Lower leg skin (tissue), 4 donors: ENCODE measurements at places on chromosomes 5 and 9.

DNA sequence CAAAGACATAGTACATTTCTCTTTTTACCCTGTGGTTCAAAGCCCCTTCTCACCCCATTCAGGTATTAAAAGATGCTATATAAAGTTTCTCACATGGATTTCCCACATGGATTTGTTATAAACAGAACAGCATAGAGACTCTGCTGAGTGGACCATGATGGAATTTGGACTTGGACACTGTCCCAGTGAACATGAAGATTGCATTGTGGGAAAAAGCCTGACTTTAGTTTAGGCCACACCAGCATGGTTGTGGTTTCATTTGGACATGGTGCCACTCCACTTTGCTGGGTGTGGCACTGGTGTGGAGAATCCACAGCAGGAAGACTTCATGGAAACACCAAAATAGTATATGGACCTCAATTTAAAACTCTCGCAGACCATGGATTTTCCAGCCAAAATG, 124.6 kb downstream of the ARHGAP26 start:
- DNase-seq = no peak

GRCh38 chr5:178417391-178417811, 172.8 kb downstream of the COL23A1 start:
- DNase-seq = no peak

- DNase-seq = no peak
Observed at GRCh38 chr9:131677444-131678180, 62.3 kb downstream of the RAPGEF1 start.

GRCh38 chr9:126459965-126460843, 133.6 kb downstream of the MVB12B start:
- DNase-seq = no peak

- DNase-seq = peak; percentile 76
Observed at GRCh38 chr5:180170810-180171567, 38.0 kb downstream of the RASGEF1C start.

DNA sequence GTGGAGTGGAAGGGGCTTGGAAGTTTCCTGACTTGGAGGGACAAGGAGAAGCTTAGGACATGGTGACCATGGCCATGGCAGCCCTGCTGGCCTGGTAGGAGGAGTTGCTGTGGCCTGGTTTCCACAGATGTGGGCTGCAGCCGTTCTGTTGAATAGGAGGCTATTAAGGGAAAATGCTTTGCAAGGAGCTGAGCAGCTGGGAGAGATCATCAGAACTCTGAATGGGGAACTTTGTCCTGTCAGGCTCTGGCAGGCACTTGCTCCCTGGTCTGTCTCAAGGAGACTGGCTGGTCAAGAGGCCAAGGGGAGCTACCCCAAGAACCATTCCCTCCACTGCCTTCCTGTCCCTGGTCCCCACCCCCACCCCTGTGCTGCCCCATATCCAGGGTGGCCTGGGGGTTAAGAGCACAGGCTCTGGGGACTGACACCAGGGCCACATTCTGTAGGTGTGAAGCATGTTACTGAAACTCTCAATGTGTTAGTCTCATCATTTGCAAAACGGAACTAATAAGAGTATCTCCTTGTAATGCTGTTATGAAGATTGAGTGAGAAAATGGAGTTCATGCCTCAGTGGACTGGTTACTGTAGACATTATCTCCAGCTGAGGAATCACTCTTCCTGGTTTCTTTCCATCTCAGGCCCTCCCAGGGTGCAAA, 84.0 kb upstream of the ARAP3 start:
- no peak for DNase-seq

GRCh38 chr9:131915181-131915580, 164.5 kb downstream of the MED27 start:
- DNase-seq = no peak

DNA sequence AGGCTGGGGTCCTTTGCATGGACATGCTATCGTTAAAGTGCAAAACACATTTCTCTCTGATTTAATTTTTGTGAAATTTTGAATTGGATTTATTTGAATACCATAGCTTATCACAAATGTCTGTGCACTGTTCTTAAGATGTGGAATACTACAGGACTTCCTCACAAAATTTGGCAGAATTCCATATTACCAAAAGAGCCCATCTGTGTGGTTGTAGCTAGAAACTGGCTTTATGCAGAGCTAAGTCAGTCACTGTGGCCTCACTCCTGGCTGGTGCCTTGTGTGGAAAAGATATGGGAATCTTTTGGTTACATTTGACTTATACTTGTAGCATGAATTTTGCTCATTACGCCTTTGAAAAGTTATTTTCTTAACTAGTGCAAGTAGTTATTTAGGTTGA, 35.5 kb downstream of the ACO1 start:
- DNase-seq = no peak

- DNase-seq = no peak
Observed at GRCh38 chr5:136123236-136123768, 9.3 kb upstream of the SMAD5 start.

GRCh38 chr5:79547982-79548381, 34.0 kb upstream of the HOMER1 start:
- no peak for DNase-seq

- DNase-seq = no peak
Observed at GRCh38 chr9:79542735-79543620, 28.8 kb upstream of the TLE4 start.

DNA sequence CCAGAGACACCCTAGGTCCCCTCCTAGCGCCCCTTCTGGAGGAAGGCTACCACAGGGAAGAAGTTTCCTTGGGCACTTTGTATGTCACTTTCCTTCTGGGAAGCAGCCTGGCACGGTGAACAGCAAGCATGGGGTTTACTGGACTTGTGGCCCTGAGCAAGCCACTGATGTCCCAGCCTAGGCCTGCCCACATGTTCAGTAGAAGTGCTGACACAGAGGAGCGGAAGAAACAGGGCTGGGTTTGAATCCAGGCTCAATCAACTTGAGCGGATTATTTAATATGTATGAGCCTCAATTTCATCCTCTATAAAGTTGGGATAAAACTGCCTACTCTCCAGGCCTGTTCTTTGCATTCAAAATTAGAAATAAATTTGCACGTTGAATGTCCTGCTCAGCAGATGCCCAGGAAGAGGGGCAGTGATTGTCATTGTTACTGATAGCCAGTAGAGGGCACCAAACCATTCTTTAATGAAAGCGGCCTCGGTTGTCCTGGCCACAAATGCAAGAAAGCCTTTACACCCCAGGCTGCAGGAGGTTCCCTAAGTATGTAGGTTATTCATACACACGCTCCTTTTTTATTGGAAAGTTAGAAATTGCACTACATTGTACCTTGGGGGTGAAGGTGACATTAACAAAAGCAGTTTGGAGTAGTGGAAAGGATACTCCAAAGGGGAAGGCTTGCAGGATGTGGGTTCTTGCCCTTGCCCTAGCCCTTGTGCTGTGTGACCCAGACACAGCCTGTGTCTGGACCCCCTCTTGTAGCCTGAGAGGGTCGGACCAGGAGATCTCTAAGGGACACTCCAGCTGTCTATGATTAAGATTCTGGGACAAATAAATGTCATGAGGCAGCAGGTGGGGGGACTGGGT, 13.4 kb upstream of the XPA start:
- DNase-seq = peak; percentile 33

DNA sequence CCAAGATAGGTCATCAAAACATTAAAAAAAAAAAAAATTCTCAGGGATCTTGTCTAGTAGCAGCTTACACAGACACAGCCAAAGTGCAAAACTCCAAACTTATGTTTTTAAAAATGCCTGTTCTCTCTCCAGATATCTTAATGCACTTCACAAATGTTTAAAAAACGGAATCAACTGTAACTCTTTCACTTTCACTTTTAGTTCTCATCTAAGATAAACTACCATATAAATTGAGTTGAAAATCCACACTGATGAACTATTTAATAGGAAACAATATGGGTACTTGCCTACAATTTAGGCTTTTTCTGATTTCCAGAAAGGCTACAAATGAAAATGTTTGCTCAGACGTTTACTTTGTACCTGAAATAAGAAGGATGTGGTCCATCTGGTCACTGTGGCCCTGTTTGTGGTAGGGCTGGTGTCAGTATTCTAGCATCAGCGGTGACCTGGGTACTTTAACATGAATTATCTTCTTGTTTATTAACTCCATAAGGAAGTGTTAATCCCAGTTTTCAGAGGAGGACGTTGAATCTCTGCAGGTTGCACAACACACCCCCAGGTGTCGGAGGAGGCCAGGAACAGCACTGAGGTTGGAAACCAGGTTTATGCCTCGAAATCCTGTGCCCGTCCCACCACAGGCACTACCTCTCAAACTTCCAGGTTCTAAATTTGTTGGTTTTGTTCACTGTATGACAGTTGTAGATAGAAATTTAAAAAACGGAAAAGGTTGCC, 13.3 kb upstream of the LPCAT1 start:
- peak; percentile 60 for DNase-seq

DNA sequence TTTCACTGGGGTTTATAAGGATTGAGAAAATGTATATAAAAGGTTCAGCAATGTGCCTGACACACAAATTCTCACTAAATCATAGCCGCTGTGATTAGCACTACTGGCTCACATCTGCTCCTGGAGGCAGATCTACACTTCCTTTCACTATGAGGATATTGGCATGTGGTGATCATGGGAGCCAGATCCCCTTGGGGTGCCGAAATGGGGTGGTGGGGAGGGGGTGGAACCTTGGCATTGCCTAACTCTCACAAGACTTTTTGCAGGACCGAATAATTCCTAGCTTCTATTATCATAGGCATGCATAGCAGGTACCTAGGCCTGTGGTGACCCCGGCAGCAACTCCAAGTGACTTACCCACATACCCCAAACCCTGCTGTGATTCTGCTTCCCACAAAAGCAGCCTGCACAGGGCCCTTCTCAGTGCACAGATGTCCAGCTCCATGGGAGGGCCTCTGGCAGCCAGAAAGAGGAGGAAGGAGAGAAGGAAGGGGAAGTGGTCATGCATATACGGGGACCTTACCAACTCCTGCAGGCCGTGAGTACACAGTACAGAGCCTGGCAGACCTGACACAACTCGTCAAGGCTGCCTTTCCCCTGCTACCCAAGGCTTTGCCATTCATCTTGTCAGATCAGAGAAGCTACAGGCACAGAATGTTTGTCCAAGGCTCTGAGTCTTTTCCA, 61.3 kb upstream of the IQGAP2 start:
- DNase-seq = no peak

DNA sequence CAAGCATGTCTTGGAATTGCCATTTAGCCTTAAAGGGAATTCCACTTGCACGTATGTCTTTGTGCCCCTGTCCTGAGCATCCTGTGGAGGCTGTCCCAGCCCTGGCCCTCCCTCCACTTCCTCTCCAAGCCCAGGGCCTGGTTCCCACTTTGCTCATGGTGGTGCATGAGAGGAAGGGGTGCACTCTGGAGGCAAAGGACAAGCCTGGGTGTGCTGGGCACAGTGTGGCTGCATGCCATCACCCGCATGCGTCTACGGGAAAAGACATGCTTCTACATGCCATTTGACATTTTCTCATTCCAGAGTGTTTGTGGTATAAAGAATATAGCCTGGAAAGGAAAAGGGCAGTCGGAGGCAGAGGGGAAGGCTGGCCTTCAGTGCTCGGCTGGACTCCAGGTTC, 7.2 kb upstream of the IRX2 start:
- DNase-seq = no peak

GRCh38 chr5:144275329-144275728, 104.7 kb downstream of the KCTD16 start:
- DNase-seq = no peak

- no peak for DNase-seq
Observed at GRCh38 chr9:68545033-68545705, 4.5 kb upstream of the TMEM252 start.

DNA sequence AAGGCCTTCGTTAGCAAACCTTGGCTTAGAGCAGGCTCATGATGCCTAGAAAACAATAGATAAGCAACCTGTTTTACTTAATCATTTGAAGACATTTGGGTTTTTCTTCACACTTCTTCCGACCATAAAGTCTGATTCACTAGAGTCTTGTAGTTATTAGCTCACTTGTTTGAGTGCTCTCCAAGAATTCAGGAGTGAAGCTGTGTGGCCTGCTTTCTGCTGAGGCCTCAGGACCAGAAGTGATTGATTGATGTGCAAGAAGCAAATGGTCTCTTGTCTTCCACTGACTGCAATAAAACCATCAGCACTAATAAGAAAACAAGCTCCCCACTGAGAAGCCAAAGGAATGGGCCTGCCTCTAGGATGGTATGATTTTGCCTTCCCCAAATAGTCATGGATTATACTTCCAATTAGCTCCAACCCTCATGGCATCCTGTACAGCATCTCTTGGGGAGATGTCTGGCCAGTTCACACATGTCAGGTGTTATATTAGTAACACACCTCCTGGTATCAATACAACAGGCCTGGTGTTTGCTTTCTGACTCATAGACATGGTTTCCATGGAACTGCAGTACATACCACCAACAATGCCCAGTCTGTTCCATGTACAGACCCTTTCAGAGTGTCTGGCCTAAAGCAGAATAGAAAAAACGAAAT, 317.6 kb downstream of the CWC27 start:
- no peak for DNase-seq

GRCh38 chr5:111851631-111852548, 94.9 kb upstream of the NREP start:
- DNase-seq = no peak

DNA sequence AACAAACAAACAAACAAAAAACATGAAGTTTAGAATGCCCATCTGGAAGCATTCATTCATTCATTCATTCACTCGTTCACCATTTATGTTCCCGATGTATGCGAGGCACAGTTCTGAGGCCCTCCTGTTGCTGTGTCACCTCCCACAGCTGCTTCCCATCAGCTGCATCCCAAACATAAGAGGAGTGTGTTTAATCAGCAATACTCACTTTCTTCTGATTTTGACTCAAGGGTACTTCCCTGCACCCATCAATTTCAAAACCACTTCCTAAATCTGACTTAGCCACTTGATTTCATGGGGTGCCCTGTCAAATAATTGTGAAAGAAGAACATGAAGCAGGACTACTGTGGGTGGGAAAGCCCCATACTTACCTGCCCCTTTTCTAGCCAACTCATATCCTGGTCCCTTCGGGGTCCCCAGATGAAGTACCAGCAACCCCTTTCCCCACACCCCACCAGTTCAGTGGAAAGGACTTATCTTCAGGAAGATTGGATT, 128.0 kb upstream of the IL12B start:
- DNase-seq = no peak

GRCh38 chr5:138488481-138488945, 23.2 kb downstream of the EGR1 start:
- DNase-seq = no peak

DNA sequence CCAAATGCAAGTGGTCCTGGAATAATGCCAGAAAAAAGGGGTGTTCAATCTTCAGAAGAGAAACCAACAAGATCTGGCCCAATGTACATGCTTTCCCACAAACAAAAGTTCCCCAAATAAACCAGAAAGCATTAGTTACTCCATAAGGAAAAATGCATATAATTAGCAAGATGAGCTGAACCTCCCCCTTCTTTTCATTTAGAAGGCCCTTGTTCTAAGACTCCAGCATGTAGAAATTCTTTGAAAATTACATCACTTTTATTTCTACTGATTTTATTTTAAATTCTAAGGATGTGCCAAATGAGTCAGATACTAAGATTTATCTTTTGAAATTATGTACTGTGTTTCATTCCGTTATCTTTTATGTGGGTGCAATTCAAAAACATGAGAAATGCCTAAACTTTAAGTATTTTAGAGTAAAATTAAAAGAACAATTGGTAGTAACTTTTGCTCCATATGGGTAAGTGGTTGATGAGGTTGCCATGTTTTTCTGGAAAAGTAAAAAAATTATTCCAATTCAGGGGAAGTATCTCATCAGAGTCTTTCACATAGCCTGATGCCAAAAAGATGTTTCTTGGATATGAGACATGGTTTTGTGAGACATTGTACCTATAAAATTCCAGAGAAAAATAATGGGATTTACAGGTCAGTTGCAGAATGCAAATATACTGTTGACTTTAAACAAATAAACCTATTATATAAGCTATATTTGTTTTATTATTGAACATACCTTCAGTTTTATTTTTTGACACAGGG, 106.5 kb upstream of the CCDC112 start:
- DNase-seq = no peak

- peak; percentile 56 for DNase-seq
Observed at GRCh38 chr5:132772291-132773070, 4.6 kb downstream of the SEPTIN8 start.
